HepG2 (cell line): ENCODE measurements at places on chromosomes 5 and 9. TPM values are rescaled to one million over a fixed set of nuclear protein-coding genes. Genes with fewer than 3 reads are reported as not detected.
A peak's percentile ranks its signal among the peaks of the same experiment; 100 is the strongest.

- DNase-seq, result no peak
These were observed 317.6 kb upstream of the PIK3R1 start for GRCh38 chr5:67897980-67898379.

DNA sequence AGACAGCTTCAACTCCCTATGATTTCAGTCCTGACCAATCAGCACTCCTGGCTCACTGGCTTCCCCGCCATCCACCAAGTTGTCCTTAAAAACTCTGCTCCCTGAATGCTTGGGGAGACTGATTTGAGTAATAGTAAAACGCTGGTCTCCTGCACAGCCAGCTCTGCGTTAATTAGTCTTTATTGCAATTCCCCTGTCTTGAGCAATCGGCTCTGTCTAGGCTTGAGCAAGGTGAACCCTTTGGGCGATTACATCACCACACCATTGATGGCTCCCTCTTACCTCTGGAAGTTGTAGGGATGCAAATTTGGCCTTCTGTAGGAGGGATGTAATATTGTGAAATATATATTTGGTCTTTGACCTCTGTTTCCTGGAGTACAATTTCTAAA, 2.9 kb upstream of the SLC23A1 start:
- no peak for DNase-seq

DNA sequence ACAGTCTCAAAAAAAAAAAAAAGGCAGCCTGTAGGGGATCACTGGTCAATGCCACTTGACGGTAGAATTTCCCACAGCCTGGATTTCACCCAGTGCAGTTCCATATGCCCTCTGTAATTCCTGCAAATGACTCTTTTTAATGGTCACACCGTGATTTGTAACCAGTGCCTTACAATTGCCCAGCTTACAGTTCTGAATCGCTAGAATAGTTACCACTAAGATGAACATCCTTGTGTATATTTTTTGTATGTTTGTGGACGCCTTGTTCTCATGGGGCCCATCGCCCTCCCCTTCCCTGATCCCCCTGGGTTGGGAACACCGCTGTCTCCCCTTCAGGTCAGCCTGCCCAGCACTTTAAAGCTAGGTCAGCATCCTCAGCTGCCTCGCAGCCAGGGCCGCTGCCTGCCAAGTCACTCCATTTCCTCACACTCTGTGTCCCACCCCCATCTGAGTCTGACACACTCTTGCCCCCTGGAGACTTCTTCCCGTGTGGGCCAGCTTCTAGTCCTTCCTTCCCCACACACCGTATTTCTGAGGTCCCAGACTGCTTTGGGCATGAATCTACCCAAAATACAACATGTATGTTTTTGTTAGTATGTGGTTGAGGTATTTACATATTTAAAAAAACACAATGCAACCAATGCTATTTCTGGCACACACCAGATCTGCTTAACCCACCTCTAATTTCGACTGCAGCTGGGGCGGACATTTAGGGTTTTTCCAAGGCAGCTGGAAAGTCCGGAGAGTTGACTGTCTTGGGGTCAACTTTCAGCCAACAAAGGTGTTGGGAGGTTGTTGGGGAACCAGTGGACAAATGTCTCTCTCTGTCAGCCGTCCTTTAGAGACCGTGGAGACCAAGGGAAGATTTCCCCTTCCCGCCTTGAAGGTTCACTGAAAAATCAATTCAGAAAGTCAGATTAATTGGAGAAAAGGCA, 120.5 kb upstream of the NEK6 start:
- no peak for DNase-seq

DNA sequence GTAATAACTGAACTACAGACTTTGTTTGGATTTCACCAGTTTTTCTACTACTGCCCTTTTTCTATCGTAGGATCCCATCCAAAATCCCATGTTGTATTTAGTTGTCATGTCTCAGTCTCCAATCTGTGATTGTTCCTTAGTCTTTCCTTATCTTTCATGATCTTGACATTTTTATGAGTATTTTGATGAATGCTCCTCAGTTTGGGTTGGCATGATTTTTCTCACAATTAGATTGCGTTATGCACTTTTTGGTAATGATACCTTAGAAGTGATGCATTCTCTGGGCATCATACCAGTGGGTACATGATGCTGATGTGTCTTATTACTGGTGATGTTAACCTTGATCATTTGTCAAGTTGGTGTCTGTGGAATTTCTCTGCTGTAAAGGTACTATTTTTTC, 5.7 kb downstream of the SLC22A4 start:
- DNase-seq, result no peak

DNA sequence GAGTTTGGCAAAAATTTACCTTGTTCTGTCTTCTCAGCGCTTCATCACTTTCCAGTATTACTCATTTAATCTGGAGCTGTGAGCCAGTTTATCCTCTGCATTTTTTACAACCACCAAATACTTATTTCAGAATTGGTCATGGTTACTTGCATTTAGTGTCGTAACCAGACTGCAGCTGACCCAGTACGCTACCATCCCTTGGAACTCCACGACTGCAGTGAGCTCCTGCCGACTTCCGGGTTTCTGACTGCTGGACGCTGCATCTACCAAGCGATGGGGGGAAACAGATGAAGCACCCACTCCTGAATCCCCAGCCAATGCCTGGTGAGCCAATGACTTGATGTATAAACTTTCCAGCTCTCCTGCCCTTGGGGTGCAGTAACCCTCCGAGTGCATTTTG, 174.4 kb upstream of the PRLR start:
- DNase-seq, result no peak

GRCh38 chr9:19998823-19999455, 210.1 kb upstream of the SLC24A2 start:
- DNase-seq, result no peak

DNA sequence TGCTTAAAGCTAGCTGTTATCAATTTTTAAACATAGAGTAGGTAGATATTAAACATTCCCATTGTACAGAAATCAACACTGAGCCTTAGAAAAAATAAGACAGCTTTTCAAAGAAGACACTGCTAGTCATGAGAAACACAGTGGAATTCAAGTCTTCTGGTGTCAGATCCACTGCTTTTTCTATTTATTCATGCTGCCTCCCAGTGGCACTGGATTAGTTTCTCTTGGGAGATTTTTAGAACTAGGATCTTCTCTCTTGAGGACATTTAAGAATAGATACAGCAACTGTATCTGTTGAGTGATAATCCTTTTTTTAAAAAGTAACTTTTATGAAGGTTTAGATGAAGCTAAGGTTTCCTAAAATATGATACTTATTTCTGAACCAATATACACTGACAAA, 1635.4 kb upstream of the C9orf72 start:
- no peak for DNase-seq

GRCh38 chr9:121650217-121651007, 1.0 kb upstream of the DAB2IP start:
- peak; percentile 42 for DNase-seq

DNA sequence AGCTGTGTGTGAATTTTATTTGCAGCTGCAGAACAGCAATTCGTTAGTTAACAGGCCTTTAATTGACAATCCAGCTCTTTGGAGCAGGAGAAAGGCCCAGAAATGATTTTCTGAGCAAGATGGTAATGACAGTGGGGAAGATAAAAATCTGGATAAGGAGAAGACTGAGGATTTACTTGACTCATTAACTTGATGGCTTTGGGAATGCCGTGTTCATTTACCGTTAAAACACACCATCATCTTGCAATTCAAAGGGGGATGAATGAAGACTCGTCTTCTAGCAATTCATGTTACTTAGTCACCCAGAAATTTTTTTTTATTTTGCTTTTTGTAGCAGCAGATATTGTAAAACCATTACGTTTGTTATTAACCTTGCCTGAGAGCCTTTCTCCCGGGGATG, 52.0 kb downstream of the PTTG1 start:
- no peak for DNase-seq

SOX30 gene
- not detected in 2 replicates for total RNA-seq

CCDC69 gene
- 45.2 and 46.3 TPM in 2 replicates for total RNA-seq

PCDHB11 gene
- 0.07 TPM in 1 of 2 replicates, not detected in the other for total RNA-seq
